ENCODE measurements at places on chromosomes 5 and 9.
A peak's percentile ranks its signal among the peaks of the same experiment; 100 is the strongest.

GRCh38 chr9:37293664-37294524 is 128.6 kb upstream of the GRHPR start:
- DNase-seq, result peak; percentile 64

GRCh38 chr5:41559184-41559583 is 48.8 kb upstream of the PLCXD3 start:
- no peak for DNase-seq

- no peak for DNase-seq
Observed at GRCh38 chr5:179307931-179308471, 37.3 kb downstream of the ADAMTS2 start.

- DNase-seq, result no peak
Observed at GRCh38 chr9:107407675-107408074, 81.9 kb downstream of the KLF4 start.

DNA sequence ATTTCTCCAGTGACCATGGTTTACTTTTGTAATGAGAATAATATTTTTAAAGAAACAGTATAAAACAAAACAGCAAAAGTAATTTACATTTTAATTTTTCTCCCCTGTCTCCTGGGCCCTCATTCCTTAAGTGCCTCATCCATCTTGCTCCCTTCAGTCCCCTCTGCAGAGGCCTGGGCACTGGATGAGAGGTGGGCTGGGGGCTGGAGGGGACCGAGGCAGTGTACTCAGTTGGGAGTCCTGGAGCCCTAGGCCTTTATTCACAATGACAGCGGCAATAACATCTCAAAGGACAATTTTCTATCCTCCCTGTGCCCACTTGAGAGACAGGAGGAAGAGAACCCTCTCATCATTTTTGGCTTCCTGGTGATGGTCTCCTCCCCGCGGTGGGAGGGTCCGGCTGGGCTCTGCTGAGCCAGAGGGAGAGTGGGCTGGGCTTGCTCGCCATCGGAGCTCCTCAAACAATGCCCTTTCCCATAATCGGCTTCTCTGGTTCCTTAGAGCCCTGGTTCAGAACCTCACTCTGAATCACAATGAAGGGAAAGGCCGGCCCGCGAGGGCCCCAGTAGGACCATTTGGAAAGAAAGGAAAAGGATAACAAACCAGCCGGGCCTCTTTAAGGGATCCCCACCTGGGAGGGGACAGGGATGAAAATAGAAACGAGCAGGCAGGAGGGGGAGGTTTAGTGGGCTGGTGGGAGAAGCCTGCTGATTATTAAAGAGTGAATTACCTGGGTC is 9.7 kb upstream of the SMIM32 start:
- no peak for DNase-seq

DNA sequence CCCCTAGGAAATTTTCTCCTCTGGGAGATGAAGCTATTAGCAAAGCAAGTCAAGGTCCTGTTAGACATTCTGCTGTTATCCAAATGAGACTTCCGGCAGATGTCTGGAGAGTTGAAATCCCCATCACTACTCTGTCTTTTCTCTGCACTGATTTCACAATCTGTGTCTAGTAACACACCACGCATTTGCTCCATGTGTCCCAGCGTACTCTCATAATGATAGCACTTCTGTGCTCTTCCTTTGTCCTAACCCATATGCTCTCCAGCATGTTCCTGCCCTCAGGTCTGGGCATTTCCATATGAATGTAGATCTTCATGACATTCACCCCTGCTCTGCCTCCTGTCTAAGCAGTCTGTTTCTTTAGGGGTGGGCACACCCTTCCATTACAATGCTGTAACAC is 1949.0 kb upstream of the WWC1 start:
- DNase-seq, result no peak

- DNase-seq, result no peak
Observed at GRCh38 chr5:176780176-176781053, 29.9 kb upstream of the UNC5A start.

Data from RPMI7951 (cell line).